ENCODE measurements at places on chromosomes 1 and 21. TPM values are rescaled to one million over a fixed set of nuclear protein-coding genes. Genes with fewer than 3 reads are reported as not detected.

The APOBEC4 gene
- not detected for total RNA-seq

DNA sequence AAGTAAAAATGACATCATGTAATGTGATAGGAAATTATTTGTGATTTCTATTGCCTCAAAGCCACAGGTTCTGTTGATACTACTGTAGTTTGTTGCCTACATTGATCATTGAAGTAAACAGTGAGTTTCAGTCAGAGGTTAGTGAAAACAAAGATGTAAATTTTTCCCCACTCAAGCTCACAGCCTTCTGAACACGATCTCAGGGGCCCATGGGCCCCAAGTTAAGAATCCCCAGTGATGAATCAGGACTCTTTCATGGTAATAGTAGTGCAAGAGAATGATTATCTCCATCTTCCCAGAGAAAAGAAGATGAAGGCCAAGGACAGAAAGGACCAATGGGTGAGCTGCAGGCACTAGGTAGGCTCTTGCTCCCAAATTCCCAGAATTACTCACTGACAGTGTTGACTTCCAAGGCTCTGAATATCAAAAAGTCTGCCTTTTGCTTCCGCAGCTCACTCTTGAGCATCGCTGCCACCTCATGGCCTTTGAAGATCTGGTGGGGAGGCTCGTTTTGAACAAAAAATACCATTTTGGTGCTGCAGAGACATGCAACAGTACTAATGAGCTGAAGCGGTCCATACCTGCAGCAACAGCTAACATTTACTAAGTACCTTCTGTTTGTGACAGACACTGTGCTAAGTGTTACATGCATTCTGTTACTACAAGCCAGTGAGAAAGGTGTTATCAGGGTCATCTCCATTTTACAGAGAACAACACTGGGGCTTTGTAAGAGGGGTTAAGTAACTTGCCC lies 113.3 kb downstream of the KIAA0319L start:
- DNase-seq: no peak

The LRRC71 gene
- not detected for total RNA-seq

DNA sequence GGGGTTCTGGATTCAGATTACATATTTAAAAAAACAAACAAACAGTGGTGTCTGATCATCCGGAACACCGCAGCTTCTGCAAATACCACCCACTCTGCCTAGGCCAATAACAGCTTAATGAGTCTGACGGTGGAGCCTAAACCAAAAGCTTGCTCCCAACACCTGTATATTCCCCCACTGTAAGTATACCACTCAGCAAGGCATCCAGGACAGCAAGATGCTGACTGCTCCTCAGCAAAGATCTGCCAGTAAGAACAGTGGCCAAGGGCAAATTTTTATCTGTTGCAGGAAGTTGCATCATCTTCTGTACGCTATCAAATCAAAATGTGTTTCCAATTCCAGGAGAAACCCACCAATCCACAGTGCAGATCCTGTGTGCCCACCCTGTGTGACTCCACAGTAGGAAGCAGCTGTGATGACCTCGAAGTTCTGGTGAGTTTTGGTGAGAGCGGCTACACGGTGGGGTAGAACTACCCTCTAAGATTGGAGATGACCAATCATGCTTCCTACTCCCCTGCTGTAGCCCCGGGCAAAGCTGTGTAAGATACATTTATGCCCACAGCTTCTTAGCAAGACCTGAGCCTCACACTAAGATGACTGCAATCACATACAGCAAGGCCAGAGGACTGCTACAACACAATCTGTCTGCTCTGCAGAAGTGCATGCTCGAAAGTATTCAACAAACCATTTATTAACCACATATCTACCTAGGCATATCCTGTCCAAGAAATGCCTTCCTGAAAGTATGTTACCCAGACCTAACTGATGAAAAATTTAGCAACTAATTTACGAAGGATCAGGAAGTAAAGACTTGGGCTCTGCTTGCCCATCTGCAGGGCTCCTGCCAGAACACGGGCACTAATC lies 30.5 kb downstream of the SIPA1L2 start:
- DNase-seq: no peak

GRCh38 chr1:110816945-110817344 lies 56.0 kb upstream of the CD53 start:
- DNase-seq: no peak

GRCh38 chr1:235913311-235913710 lies 46.6 kb upstream of the LYST start:
- DNase-seq: no peak

DNA sequence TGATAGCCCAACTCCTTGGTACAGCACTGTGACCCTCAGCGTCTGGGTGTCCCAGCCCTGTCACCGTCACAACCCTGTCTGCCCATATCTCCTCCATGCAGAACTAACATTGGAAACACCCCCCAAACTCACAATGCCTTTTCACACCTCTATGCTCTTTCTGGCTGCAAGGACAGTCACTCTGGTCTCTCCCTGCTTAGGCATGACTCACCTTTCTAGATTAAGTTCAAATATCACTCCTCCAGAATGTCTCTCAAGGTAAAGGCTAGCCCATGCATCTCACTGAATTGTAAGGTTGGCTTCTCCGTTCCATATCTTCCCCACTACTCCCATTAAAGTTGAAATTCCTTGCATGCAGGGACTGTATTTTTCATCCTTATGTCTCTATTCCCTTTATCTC lies 17.0 kb upstream of the CAPN8 start:
- DNase-seq: no peak

DNA sequence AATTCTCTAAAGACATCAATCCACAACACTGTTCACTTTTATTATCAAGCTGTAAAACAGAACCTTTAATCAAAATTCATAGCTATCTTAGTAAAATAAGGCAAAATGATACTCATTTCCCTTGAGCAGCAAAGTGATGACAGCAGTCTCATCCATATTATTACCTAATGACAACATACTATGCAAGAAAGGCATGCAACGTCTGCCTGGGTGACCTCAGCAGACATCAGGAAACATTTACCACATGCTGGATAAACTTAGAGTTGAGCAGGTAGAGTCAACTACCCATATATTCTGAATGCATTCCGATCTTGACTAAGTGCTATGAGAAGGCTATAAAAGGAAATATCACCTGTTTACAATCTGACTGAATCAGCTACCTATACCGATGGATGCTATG lies 145.1 kb downstream of the SIPA1L2 start:
- no peak for DNase-seq

- DNase-seq: no peak
Observed at GRCh38 chr1:76035053-76035452, 39.5 kb upstream of the ST6GALNAC3 start.

DNA sequence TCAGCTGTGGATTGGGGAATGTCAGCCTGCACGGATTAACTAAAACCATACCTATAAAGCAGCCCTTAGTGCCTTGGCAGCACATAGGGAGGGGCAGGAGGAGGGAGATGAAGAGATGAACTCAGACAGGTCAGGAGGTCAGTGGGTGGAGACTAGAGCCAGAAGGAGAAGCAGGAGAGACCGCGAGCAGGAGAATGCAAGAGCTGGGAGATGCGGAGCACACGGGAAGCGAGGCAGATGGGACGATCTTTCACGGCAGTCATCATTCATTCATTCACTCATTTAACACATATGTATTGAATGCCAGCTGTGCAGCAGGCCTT lies 41.9 kb downstream of the NEK2 start:
- DNase-seq: no peak

DNA sequence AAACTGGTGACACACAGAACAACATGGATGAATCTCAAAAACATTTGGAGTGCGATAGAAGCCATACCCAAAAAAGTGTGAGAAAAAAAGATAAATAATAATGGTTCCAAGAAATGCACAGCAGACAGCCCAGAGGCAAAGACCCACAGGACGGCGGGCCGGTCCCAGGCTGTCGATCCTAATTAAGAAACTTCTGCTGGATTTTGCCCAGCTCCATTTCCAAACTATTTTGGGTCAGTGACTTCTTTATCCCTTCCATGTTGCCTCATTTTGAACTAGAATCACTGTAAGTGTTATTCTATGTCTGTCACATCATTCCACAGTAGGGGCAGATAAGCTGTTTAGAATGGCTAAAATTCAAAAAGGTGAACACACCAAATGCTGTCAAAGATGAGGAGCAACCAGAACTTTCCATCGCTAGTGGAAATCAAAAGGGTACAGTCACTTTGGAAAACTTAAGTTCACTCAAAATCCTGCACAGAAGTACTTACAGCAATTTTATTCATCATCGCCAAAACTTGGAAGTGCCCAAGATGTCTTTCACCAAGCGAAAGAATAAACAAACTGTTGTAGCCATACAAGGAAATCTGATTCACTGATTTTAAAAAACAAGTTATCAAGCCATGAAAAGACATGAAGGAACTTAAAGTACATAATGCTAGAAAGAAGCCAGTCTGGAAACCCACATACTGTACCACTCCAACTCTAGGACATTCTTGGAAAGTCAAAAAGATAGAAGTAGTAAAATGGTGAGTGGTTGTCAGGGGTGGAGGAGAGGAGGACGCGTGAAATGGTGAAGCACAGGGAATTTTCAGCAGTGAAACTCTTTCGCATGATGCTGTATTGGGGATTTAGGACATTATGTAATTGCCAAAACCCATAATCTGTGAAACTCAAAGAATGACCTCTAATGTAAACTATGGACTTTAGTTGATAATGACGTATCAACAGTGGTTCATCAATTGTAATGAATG lies 7.5 kb downstream of the NBPF1 start:
- no peak for DNase-seq

GRCh38 chr1:28751315-28752060 lies 14.7 kb downstream of the YTHDF2 start:
- DNase-seq: no peak

GRCh38 chr1:205531191-205532025 lies 26.9 kb downstream of the CDK18 start:
- no peak for DNase-seq

Measured in PC-9 (cell line).